CD4-positive, alpha-beta memory T cell (primary cell): ENCODE measurements at places on chromosomes 5 and 9. TPM values are rescaled to one million over a fixed set of nuclear protein-coding genes. Genes with fewer than 3 reads are reported as not detected.

DNA sequence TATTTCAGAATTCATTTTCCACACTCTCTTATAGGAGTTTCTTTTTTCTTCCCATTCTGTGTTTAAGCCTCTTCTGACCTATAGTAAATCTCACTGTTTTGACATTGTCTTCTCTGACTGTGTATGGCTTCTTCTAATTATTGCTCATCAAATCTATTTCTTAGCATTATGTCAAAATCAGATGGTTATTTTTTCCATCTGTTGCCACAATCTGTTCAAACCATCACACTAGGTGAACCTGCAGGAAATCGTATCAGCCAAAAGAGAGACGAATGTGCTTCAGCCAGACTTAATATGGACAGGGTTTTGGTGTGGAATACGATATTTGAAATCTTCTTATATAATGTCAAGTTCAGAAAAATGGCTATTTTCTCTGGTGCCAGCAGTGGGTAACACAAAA lies 15.9 kb upstream of the SEMA4D start:
- DNase-seq: no peak

DNA sequence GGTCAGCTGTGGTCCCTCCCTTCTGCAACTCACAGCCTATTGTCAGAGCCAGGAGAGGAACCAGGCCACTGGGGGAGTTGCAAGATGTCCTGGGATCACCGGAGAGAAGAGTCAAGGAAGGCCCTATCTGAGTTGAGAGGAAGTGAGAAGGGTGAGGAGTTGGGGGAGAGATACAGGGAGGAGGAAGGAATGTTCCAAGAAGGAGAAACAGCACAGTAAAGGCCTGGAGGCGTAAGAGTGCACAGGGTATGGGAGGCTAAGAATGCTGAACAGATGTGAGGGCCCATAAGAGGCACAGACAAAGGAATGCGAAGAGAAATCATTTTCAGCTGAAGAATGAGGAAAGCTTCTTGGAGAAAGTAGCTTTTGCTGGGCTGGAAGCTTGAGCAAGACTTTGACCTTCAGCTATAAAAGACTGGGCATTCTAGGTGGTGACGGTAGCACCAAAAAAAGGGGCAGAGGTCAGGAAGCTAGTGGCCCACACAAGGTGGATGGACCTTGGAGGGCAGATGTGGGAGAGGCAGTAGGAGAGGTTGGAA lies 21.6 kb upstream of the CSF1R start:
- no peak for DNase-seq

The LIFR gene
- total RNA-seq: 0.42 TPM

DNA sequence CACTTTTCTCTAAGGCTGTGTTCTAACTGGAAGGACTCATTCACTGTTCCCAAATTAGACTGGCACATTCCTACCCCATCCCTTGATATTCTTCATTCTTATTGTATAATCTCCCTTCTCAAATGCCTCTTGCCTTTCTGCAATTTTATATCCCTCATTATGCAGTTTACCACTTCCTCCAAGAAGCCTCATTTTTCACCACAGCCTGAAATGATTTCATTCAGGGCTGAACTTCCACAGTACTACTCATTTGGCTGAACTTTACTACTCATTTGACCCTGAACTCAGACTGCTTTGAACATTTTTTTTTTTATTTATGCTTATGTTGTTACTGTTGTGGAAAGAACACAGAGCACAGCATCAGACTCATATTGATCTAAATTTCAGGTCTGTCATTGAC lies 32.7 kb downstream of the GRIA1 start:
- no peak for DNase-seq
